Fibroblast of skin of right biceps (primary cell): ENCODE measurements at places on chromosomes 13 and 19.

DNA sequence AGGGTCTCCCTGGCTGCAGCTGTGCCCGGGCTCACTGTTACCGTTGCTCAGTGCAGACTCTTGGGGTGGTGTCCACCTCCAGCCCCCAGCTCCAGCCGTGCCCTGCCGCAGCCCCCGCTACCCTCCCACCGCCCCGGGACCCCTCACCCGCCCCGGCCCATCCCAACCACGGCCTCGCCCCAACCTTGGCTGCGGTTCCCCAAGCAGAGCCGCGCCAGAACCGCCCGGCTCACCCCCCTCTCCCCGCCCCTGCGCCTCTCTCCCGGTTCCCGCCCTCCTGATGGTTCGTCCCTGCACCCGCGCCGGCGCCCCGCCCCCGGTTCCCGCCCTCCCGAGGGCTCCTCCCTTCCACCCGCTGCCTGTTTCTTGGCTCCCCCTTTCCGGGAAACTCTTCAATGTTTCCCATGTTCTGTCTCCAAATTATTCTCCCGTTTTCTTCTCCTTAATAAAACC lies 40.3 kb downstream of the ANKRD10 start:
- peak; percentile 71 for DNase-seq

- peak; percentile 5 for DNase-seq
Measured at GRCh38 chr19:57099199-57099661, 20.6 kb upstream of the USP29 start.

DNA sequence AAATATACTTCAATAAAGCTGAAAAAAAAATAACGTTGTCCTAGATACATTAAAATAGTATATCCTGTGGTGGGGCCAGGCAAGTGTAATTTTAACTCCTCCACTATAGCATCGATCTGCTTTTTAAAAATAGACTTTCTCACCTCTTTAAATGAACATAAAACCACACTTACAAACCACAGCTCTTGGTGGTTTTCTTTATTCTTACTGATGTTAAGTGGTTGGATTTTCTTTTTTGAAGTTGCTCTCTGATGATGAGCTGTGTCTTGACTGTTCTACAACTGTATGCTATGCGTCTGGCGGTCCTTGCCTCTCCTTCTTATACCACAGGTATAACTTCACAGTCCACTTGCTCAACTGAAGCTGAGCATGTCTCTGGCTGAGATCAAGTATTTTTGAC lies 721.5 kb upstream of the KLHL1 start:
- DNase-seq, result no peak

DNA sequence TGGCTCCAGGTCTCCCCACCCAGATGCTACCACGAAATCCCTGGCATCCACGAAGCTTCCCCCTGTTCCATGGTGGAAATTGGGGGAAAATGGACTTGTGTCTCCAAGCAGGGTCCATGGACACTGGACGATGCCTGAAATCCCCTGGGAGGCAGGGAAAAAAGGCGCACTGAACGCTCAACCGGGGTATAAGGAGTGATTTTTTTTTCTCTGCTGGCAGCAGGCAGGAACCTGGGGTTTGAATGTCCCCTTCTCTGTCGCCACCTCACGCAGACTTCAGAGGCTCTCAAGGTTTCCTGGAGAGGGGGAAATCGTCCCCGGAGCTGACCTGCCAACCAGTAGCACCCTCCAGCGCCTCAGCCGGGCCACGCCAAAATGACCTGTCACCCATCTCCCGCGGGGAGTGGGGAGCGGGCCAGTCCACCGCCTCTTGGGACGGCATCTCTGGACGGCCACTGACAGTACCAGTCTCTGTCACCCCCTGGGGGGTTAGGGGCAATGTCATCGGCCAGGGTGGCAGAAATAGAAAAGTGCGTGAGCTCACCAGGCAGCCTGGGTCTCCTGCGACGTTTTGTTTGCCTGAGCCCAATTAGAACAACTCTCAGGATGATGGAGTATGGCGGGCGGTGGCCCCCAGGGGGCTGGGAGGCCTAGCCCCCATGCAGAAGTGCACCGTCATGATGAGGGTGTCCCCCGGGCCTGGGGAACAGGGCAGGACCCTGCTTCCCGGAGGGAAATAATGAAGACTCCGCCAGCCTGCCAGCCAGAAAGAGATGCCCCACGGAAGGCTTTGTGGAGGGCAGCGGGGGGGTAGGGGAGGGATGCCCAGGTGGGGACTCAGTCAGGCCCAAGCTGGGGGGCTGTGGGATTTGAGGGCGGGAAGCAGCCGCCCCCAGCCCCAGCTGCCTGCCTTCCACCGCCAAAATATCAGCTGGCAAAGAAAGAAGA lies 2.6 kb downstream of the PTPRS start:
- no peak for DNase-seq

- DNase-seq, result no peak
Measured at GRCh38 chr13:76954538-76954937, 6.2 kb downstream of the ACOD1 start.

GRCh38 chr19:41219924-41220567 lies 1.0 kb downstream of the AXL start:
- DNase-seq, result peak; percentile 71

GRCh38 chr19:49656456-49657109 lies 9.1 kb downstream of the IRF3 start:
- no peak for DNase-seq

- DNase-seq, result peak; percentile 95
Measured at GRCh38 chr19:45443462-45444317, 20.0 kb upstream of the ERCC1 start.

- DNase-seq, result no peak
Measured at GRCh38 chr13:40172878-40173277, 493.6 kb downstream of the FOXO1 start.

GRCh38 chr13:30241532-30241931 lies 65.8 kb downstream of the KATNAL1 start:
- DNase-seq, result peak; percentile 8

GRCh38 chr13:40206241-40207000 lies 460.0 kb downstream of the FOXO1 start:
- peak; percentile 45 for DNase-seq

DNA sequence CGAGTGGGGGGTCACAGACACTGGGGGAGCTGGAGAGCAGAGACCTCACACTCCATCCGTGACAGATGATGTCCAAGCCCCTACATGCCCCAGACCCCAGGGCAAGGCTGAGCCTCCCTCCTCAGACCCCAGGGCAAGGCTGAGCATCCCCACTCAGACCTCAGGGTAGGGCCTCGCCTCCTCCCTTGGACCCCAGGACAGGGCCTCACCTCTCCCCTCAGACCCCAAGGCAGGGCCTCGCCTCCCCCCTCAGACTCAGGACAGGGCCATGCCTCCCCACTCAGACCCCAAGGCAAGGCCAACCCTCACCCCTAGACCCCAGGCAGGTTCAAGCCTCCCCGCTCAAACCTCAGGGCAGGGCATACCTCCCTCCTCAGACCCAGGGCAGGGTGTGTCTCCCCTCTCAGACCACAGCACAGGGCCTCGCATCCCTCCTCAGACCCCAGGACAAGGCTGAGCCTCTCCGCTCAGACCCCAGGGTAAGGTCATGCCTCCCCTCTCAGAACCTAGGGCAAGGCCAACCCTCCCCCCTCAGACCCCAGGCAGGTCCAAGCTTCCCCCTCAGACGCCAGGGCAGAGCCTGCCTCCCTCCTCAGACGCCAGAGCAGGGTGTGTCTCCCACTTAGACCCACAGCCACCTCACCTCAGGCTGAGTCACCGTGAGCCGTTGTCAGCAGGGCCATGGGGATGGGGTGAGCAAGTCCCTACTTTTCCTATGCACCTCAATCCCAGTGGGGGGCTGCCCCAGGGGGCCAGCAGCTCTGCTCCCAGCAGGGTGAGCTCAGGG lies 1.7 kb upstream of the S1PR4 start:
- DNase-seq, result peak; percentile 47

DNA sequence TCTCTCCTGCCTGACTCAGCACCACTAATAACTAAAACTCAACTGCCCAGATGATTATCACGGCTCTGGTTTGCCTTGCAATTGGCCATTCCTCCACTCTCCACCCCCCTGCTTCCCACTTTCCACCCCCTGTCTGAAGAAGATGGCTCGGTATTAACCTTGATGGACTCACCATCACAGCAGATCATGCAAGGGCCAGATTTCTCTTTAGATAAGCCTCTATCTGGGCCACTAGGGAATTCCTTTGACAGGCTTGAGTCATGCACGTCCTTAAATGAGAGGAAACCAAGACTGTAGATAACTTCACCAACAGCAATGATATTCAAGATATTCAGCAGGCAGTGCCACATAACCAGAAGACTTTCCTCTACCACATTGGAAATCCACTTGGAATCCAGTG lies 131.1 kb upstream of the NBEA start:
- DNase-seq, result no peak

DNA sequence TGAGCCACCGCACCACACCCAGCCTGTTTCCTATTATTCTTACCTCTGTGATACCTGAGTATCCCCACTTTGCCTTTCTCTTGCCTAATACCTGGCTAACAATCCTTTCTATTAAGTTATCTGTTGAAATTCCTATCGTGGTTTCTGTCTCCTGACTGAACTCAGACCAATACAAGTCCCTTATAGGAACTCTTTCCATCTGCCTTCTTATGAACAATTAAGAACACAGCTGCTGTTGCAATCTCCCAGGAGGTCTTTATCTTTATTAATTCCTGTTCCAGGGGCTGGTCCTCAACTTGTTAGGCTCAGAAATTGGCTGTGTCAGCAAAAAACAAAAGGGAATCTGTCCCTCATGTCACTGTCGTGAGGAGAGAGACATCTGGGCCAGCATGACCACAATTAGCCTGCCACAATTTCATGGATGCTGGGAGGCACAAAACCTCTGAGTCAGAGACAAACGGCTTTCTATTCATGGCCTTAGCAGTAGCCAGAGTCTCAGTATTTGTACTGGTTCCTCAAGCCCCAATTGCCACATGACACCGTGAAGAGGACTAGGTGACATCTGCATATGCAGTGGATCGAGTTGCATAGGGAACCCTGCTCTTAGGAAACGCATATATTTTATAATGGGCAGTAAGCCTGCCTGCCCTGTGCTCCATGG lies 58.2 kb downstream of the NUFIP1 start:
- DNase-seq, result peak; percentile 42

DNA sequence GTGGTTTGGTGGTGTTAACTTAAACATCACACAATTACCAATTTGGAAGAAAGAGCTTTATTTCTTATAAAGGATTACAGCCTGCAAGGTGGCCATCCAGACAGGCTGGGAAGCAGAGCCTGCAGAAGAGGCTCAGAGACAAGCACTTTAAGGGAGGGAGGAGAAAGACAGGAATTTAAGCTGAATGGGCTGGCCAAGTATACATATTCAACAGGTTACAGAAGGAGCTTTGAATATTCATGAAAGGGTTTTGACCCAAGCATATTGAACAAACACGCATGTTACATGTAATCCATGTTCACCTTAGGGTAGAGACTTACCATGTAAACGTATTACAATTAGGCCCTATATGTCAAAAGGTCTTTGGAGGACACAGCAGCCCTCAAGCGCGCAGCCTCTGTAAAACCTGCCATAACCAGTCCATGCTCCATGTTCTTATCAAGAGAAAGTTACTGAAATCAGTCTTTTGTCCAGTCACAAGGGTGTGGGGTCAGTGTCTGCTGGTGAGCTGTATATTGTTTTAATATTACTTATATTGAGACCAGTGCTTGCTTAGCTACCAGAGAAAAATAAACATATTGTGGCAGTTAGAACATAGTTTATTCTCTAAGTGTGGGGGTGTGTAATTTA lies 19.9 kb downstream of the SIGLEC7 start:
- DNase-seq, result no peak

- DNase-seq, result no peak
Measured at GRCh38 chr13:40381935-40382764, 284.3 kb downstream of the FOXO1 start.

GRCh38 chr13:111074826-111075225 lies 40.3 kb upstream of the ARHGEF7 start:
- DNase-seq, result peak; percentile 16

DNA sequence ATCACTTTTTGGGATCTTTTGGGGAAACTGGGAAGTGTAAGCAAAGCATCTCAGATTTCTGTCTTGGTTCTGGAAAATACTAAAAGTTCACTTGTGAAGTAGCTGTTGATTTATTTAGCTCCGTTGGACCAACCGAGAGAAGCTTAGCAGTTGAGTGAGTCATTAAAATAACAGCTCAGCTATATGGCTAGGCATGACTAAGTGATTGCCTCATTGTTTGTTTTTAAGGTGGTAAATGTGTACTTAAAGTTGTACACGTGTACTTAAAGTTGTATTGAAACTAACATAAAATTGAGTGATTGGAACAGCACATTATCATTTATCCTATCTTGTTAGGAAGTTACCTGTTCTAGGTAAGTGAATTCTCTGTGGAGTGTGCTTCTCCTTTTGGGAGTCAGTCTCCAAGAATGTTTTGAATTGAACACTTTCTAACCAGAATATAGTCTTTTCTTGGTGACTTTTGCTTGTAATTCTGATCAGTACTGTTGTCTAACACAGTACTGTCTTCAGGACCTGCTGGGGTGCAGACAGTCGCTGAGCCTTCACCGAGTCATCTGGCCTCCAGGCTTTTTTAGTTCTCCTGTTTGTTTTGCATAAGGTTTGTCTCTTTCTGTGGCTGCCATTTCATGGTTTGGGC lies 2.9 kb upstream of the DCUN1D2 start:
- peak; percentile 93 for DNase-seq

DNA sequence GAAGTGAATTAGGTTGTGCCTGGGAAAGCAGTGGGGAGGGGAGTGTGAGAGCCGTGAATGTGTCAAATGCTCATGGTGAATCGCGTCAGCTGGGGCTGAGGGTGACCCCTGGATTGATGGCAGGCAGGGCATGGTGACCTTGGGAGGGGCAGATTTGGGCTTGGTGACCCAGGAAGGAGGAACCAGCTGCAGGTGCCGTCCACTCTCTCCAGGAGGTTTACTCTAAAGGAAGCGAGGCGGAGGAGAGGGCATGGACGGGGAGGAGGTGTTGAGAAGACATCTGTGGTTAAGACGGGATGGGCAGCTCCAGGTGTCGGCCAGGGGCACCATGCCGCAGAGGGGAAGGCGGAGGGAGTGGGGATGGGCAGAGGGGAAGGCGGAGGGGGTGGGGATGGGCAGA lies 28.7 kb downstream of the TMEM255B start:
- DNase-seq, result no peak

DNA sequence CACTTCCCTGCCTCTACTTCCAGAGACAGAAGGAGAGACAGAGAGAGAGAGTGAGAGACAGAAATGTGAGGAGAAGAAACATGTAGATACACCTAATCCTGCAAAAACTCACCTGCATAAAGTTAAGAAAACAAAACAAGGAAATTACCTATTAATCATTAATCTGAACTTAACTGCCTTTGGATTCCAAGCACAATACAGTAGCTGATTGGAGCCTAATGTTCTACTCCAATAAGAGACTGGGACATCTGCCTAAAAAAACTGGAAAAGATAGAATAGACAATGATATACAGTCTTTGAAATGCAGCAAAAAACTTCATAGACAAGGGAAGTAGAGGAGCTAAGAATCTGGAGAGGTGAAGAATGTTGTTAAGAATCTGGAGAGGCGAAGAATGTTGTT lies 910.2 kb upstream of the SLC10A2 start:
- DNase-seq, result no peak
